ENCODE measurements at places on chromosomes 11 and 22.

DNA sequence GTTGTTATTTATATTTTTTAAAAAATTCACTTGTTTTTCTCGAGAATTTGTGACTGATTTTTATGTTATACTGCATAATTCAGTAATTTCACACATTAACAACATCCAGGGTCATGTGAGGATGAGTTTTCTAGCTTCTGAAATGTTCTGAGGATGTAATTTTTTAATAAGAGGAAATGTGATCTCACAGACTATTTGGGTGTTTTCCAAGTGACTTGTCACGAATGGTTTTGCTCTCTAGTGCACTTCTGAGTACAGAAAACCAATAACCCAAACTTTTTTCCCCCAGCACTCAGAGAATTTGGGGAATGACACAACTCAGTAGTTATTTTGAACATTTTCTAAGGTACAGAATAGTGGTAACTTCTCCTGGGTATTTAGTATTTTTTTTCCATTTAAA is 821.1 kb upstream of the ARHGAP42 start:
- DNase-seq = no peak

- DNase-seq = no peak
Observed at GRCh38 chr22:41940832-41941765, 5.9 kb downstream of the CENPM start.

GRCh38 chr11:133975488-133975849 is 18.7 kb upstream of the IGSF9B start:
- no peak for DNase-seq

DNA sequence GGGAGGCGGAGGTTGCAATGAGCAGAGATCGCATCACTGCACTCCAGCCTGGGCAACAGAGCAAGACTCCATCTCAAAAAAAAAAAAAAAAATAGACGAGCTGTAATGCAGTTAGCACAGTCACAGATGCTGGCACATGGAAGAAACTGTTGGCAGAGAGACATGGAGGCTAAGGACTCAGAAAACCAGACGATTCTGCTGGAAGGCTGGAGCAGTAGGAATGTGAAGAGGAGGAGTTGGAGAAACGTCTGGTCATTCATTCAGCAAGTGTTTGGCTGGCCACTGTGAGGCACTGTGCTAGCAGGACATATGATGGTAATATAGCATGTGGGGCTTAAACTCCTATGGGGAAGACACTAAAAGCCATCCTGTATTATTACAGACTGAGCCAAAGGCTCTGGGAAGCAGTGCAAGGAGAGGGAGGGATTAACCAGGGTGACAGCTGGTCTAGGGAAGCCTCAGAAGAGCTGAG is 5.0 kb downstream of the UQCR10 start:
- no peak for DNase-seq

DNA sequence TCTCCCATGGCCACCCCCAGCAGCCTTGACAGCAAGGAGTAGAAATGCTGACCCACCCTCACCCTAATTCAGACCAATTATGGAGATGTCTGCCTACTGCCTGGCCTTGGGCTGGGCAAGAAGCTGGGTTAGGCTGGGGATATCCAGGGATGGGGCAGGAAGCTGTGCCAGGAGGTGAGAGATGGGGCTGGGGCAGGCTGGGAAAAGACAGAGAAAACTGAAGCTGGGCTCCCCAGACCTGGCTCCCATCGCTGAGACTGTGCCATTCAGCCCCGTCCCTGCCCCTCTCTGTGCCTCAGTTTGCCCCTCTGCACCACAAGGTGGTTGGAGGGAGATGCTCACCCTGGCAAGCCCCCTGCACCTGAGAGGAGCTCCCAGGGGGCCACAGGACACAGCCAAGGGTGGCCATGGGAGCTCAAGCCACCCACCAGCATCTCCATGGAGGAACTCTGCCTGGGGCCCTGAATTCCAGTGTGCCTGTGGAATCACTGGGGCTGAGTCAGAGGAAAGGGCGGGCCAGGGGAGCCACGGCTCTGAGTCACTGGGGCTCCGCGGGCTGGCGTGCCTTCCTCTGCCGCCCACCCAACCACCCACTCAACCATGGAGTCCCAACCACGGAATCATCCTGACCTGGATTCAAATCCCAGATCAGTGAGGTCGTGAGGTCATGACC is 6.0 kb upstream of the CARD10 start:
- DNase-seq = peak; percentile 66

GRCh38 chr11:97201743-97202612 is 812.2 kb downstream of the JRKL start:
- no peak for DNase-seq

DNA sequence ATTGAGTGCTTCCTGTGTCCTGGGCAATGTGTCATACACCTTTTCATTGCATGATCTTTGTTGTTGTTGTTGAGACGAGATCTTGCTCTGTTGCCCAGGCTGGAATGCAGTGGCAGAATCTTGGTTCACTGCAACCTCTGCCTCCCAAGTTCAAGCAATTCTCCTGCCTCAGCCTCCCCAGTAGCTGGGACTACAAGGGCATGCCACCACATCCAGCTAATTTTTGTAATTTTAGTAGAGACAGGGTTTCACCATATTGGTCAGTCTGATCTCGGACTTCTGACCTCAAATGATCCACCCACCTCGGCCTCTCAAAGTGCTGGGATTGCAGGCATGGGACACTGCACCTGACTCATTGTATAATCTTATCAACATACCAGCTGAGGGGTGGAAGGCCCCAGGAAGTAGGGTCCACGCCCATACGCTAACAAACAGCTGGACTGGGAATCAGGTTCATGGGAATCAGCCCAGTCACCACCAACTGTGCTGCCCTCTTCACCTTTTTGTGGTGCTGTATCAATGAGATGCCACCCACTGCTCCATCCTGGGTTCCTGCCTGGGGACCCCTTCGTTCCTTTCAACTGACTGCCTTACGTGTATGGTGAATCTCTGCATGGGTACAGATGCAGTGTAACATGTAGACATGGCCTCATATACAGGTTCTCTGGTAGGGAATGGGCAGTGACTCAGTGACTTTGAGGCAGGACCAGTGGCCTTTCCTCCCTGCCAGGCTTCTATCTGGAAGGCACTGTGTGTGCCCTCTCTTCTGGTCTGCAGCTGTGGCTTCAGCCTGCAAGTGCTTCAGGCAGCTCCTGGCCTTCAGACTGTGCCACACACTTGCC is 32.5 kb upstream of the YWHAH start:
- no peak for DNase-seq
